ENCODE measurements at places on chromosomes 3 and 15.

DNA sequence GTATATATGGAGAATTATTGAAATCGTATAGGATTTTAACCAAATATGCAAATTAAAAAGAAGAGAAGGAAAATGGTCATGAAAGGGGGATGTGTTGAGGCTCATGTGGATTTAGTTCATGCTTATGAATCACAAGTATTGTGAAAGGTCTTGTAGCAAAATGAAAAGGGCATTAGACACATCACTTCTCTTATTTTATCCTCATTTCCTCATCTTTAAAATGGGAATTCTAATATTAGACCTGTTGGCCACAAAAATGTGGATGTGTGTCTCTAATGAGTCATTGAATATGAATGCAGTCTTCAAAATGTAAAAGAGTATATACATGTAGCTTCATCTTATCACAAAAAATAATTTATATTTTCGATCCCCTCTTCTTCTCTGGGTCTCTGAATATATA is 14.9 kb upstream of the ALCAM start:
- DNase-seq, result no peak

DNA sequence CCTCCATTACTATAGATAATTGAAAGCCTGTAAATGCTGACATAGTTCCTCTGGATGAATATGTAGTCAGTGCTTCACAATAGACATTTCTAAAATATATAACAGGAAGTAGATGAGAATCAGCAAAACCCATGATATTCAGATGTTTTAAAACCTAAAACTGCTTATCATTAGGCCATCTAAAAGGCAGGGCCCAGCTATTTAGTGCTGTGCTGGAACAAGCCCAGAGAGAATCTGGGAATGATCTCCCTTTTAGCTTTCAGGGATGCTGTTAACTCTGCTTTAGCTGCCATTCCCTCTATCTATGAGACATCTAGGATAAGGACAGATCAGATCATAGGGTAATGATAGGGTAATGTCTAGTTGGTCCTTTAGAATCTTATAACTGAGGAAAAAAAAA is 106.8 kb downstream of the SLMAP start:
- DNase-seq, result no peak

DNA sequence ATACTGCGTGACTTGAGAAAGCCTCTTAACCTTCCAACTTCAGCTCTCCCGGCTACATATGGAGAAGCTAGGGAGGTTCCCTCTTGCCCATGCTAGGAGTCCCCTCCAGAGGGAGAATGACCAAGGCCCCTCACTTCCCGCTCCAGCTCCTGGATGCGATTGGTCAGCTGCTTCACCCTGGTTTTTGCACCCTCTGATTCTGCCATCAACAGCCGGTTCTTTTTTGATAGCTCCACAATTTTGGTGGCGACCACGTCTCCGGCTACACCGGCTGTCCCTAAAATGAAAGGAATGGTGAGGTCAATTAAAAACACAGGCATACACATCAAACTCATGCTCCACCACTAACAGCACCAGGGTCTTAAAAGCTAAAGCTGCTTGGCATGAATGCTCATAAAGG is 20.6 kb downstream of the CCDC13 start:
- DNase-seq, result no peak

- no peak for DNase-seq
Measured at GRCh38 chr3:156253150-156253549, 132.8 kb downstream of the KCNAB1 start.

GRCh38 chr3:82038556-82038955 is 277.1 kb upstream of the GBE1 start:
- DNase-seq, result no peak

- no peak for DNase-seq
Measured at GRCh38 chr3:53511246-53511645, 16.8 kb downstream of the CACNA1D start.

DNA sequence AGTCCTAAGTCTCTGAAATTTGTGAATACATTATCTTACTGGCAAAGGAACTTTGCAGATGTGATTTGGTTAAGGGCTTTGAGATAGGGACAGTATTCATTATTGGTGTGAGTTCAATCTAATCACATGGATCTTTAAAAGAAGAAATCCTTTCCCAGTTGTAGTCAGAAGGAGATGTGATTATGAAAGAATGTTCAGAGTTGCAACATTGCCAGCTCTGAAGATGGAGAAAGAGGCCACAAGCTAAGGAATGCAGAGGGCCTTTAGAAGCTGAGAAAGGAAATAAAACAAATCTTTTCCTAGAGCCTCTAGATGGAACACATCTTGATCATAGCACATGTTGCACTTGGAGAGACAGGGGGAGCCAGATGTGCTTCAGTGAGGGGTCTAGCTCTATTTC is 27.7 kb upstream of the SIAH2 start:
- no peak for DNase-seq

DNA sequence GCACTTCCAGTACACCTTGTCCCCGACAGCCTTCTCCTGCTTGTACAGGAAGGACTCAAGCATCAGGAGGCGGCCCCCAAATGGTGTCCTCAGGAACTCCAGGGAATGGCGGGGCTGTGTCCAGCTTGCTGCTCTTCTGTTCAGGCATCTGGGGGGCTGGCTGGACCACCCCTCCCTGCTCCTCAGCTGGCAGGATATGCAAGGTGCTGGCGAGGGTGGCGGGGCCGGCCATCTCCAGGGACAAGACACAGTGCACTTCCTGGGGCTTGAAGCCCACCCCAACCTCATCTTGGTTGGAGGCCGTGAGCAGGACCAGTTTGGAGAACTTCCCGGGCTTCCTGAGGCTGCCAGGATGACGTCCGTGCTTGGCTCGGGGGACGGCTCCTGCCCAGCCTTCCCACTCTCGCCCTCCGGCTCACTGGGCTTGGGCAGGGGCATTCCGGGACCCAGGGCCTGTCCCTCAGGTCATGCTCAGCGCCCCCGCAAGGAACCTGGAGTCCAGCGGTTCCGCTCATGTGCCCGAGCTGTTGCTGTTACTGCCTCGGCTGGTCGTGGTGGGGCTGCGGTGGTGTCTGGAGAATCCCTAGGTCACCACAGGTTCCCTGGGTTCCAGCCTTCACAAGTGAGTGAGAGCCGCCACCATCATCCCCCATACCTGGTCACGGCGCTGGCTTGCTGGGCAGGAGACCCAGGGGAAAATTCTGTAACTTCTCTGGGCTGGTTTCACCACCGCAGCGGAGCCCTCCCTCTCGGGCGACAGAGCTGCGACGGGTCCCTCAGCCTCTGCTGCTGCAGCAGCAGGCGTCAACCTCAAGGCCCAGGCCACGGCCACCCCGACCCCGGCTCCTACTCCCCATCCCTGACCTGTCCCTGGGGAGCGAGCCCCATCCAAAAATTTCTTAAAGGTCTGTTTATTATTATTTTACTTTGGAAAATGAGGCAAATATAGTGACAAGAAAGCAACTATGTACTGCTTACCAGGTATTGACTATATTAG is 82.8 kb upstream of the FXR1 start:
- no peak for DNase-seq

DNA sequence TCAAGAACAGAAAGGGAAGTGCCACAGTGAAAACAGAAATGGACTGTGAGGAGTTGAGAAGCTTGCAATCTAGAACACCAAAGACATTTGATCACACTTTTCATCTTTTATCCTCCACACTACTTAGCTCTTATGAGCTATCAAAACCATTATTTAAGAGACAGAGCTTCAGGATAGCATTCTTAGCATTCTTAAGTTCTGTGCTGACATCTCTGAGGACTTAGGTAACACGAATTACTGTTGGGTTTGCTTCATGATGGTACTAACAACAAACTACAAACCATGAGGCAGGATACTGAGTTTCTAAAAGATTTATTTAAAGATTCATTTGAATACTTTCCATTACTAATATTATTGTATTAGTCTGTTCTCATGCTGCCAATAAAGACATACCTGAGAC is 1038.6 kb downstream of the TUSC7 start:
- no peak for DNase-seq

- no peak for DNase-seq
Measured at GRCh38 chr15:73075160-73075859, 23.0 kb downstream of the NEO1 start.

GRCh38 chr3:136694321-136694720 is 57.9 kb downstream of the STAG1 start:
- DNase-seq, result no peak

- DNase-seq, result no peak
Measured at GRCh38 chr3:98027085-98027446, 8.0 kb downstream of the GABRR3 start.

GRCh38 chr3:115843206-115843605 is 219.9 kb downstream of the GAP43 start:
- DNase-seq, result no peak

DNA sequence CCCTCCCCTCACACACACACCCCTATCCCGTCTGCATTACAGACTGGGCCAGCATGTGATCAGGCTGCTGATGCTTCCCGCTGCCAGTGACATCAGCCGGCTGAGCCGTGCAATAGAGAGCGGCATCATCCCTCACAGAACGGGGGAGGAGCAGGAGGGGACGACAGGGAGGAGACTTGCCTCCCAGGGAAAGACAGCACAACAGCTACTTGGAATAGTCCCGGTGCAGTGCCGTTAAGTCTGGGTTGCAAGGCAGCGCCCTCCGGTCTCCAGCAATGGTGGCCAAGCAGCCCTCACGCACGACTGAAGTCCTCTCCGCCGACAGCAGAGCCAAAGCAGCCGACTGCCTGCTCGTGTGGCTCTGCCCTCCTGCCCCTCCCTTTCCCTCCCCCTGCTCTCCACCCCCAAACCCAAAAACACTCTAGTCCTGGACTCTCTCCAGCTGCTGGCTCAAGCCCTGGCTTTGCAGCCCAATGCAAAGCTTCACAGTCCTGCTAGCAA is 31.5 kb upstream of the RPS17 start:
- no peak for DNase-seq

DNA sequence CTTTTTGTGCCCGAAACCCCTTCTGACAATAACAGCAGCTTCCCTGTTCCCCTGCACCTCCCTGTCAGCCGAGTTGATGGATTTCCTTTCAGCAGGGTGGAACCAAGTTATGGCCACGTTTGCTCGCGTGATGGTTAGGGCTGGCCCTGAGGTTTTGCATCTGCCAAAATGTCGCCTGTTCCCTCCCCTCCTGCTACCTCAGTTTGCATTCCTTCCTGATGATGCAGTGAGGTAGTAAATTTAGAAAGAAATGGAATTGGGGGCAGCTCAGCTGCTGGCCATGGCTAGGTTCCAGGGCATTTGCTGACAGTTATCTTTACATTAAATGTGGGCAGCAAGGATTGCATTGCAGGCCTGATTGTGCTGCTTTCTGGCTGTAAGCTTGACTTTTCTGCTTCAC is 13.2 kb downstream of the LIMD1 start:
- no peak for DNase-seq

DNA sequence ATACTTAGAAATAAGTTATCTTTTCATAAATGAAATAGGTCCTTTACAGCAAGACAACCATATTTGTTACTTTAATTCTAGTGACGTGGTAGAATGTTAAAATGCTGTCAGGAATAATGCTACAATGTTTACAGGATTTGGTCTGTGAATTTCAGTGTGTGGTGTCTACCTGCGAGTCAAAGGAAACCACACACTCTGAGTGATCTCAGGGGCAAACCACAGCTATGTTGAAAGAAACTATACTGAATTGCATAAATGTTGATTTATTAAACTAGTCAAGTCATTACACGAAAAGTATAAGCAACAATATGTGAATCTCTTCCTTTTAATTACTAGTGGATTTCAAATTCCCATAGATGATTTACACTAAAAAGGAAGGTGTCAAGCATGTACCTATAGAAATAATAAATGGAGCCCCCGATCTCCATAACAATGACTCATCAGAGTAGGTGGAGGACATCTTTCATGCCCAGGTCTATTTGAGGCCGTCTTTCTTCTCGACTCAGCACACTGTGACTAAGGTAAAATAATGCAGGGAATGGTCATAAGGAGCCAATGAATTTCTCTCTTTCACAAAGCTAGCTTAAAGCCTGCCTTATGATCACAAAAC is 463.0 kb downstream of the ERC2 start:
- DNase-seq, result no peak

DNA sequence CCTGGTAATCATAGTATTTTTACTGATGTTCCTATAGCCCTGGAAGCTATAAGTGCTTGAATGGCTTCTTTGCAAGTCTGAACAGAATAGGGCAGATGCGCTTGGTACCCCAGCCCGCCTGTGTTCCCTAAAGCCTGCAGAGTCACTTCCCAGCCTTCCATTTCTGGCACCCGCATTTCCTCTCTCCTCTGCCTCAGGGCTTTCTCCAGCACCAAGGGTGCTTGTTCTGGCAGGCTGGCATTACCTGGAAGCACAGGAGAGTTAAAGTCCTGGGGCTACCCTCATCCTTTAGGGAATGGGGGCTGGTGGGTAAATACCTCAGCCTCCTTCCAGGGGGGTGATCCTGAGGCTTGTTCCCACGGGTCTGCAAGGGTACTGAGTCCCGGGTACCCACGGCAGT is 7.4 kb upstream of the CHRNA3 start:
- DNase-seq, result no peak

- no peak for DNase-seq
Measured at GRCh38 chr15:22259881-22260421, 179.6 kb downstream of the OR4M2 start.

- no peak for DNase-seq
Measured at GRCh38 chr15:95869920-95870319, 460.6 kb upstream of the NR2F2 start.

DNA sequence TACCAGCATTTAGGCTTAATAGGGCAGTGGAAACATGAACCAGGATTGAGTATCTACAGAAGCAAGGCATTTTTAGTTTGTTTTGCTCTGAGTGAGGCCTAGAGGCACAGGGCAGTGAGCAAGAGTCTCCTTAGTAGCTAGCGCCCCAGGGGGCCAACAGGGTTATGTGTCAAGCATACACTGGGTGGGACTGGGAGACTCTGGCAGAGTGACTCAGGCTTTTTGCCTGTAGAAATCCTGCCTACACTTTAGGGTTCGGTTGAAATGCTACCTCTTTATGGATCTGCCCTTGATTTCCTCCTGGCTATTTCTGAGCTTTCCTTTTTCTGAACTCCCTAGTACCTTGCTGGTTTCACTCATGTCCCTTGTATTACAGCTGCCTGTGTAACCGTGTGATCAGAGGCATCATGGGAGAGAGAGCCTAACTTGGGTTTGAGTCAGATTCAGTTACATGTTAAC is 72.2 kb downstream of the TOP2B start:
- no peak for DNase-seq

DNA sequence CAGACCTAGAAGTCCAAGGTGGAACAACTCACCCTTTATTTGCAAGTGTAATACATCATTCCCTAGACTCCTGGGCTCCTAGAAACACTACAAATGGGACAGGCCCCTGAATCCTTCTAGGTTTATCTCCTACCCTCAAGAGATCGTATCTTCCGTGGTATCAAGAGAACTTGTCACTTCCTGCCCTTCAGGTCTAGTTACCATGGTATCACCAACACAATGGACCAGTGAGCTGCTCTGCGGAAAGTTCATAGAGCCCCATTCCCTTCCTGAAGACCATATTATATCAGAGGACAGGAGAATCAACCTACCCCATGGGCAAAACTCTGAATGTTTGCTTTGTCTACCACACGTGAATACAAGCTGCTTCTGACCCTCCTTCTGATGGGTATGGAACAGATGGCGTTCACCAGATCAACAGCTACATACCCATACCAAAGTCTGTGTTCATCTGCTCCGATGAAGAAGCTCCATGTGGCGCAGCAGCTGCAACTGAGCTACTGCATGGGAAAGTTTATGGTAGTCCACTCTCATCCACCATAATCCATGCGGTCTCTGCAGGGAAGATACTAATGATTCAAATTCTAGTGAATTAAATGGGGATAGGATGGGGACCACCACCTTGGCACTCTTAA is 84.6 kb upstream of the KLF13 start:
- DNase-seq, result no peak
